ENCODE measurements at places on chromosomes 11 and 22.

- peak; percentile 33 for DNase-seq
Observed at GRCh38 chr22:39622881-39623367, 52.4 kb downstream of the CACNA1I start.

- DNase-seq: no peak
Observed at GRCh38 chr11:118370774-118371173, 11.4 kb downstream of the UBE4A start.

GRCh38 chr11:72179804-72180396, 12.0 kb upstream of the FOLR1 start:
- no peak for DNase-seq

GRCh38 chr11:92451063-92451462, 226.4 kb downstream of the FAT3 start:
- no peak for DNase-seq

DNA sequence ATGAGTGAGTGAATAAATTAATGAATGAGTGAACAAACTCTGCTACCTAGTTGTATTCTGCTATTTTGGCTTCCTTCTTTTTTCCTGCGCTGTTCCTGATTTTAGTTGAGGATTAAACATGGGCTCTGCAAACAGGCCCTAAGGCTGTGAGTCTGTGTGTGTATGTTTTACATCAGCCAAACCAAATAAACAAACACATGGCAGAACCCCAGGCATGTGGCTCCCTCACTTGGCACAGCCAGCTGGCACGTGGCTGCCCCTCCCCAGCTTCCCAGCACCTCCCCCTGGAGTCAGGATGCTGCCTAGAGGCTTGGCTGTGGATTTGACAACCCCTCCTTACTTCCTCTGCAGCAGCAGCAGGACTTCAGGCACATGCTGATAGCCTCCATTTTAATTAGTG, 593.2 kb downstream of the INSC start:
- peak; percentile 57 for DNase-seq

- DNase-seq: no peak
Observed at GRCh38 chr22:24333301-24333700, 62.7 kb downstream of the SPECC1L start.

DNA sequence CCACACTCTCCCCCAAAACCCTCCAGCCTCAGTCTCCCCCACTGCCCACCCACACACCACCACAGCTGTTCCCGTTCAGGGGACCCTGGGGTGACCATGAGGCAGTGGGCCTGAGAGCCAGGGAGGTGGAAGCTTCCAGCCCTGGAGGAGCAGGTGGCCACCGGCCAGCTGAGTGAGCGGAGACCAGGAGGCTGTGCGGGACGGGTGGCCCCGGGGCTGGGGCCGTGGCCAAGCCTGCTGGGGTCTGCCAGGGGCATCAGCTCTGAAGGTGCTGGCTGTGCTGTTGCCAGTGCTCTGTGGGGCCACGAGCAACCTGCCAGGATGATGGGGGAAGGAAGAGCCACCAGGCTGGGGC, 26.0 kb downstream of the OSBPL5 start:
- DNase-seq: no peak

GRCh38 chr11:124442442-124442841, 3.1 kb downstream of the OR8B8 start:
- no peak for DNase-seq

DNA sequence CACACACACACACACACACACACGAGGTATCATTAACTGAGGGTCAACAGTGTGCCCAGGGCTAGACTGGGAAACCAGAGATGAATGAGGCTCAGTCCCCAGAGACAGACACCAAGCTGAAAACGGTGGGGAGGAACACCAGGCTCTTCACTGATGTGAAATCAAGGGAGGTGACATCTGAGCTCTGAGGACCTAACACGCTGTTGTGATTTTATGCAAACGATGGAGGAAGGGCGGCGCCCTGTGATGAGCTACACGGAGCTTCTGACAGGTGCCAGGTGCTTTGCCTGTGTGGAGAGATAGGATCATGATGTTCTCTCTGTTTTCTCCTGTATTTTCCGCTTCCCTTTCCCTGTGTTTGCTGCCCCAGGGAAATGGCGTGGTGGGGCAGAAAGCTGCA, 6.5 kb upstream of the CYB5R3 start:
- DNase-seq: no peak

DNA sequence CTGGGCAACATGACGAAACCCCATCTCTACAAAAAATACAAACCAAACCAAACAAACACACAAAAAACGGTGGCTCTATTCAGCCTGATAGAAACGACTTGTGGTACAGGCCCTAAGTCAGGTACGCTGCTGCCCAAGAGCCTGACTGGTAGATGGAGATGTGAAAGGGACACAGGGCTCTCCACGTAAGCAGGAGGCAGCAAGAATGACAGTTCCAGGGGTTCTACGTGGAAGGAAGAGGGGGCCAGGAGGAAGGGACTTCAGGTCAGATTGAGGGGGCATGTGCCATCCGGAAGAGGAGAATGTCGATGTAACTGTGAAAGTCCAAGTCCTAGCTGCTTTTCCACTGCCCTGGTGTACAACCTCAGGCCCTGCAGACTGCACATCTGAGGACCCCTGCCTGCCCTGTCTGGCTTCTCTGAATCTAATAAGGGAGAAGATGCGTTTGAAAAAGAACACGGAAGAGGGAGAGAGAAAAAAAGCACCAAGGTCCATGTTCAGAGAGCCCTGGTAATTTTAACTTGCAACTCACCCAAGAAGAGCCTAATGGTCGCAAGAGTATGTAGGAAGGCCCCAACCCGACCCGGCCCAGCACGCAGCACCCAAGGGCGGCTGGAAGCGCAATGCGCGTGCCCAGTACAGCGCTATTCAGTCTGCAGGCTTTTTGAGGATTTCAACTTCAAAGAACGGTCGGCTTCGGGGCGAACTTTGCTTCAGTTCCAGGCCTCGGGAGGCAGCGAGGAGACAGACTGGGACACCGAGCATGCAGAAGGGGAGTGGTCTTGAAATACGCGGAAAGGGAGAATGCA, 909 bp upstream of the ZNRD2 start:
- DNase-seq: no peak

DNA sequence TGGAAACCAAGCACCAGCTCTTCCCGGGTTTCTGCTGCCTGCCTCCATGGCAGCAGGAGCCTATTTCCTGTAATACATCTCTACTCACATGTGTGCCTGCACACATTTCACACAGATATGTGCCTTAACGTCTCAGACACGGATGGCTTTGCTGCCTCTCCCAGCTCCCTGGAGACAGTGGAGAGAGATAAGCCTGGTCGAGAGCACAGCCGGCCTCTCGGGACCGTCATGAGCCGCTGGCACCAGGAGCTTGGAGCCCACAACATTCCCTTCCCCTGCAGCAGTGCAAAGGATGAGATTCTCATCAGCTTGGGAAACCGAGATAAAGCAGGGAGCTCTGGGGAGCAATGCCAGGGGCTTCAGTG, 587.7 kb downstream of the BRD1 start:
- no peak for DNase-seq

GRCh38 chr11:46066335-46066734, 54.9 kb downstream of the PHF21A start:
- DNase-seq: no peak

DNA sequence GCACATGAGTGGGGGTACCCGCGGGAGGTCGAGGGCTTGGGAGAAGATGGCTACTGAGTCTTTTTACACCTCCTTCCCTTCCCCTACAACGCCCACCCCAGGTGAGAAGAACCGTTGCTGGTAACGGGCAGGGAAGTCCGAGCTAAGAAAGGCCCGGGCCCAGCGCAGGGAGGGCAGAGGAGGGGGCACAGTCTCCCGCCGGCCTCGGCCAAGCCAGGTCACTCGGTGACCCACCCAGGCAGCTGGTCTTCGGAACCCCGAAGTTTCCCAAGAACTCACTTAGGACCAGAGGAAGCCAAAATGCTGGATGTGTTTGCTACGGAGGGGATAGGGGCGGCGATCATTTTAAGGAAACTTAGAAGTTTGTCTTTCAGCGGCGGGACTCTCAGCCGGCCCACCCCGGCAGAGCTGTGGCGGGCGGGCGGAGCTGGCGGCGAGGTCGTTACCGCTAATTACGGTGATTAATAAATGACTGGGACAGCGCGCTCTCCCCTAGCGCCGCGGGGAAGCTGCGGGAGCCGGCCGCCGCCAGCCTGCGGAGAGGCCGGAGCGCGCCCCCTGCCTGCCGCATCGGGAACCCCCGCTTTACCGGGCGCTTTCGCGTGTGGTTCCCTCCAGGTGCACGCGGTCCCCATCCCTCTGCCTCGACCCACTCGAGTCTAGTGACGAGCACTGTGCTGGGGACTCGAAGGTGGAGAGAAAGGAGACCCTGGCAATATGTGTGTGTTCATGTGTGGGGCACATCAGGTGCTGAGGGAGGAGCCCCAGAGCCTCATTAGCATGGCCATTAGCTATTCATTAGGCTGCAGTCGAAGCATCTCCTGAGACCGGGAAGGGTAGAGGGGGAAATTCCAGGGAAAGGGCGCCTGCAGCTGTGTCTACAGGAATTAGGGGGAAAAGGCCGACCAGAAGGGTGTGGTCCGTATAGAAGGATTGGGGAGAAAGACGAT, 945 bp downstream of the ROBO3 start:
- DNase-seq: no peak

GRCh38 chr11:60129853-60130252, 41.4 kb downstream of the MS4A2 start:
- no peak for DNase-seq

DNA sequence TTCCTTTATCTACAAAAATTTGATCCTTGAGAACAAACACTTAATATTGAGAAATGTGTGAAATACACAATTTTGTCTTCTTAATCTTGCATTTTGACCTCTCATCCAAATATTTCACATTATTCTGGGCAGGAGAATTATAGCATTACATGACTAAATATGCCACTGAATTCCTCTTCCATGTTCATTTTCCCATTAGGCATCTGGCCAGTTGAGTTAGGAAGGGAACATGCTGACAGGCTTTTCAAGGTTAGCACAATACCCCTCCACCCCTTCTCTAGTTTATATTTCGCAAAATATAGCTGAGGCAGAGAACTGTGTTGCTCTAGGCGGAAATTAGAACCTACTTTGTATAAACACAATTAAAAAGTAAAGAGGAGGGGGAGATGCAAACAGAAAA, 271.7 kb upstream of the ZC3H12C start:
- DNase-seq: no peak

DNA sequence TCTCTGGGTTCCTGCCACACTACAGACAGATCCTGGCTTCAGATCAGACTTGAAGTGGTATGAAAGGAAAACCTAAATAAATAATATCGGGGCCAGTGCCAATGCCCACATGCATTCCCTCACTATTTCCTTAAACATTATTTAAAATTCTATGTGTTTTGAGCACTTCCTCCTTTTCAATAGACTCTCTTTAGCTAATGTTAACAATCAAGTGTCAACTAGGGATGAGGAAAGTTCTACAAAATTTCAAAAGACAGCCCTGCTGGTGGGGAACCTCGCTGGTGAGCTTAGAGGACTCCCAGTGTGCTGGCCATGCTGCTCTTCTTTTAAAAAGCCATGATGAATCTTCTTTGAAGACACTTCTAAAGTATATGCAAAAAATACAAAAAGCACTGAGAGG, 87.5 kb downstream of the ENTHD1 start:
- DNase-seq: no peak

DNA sequence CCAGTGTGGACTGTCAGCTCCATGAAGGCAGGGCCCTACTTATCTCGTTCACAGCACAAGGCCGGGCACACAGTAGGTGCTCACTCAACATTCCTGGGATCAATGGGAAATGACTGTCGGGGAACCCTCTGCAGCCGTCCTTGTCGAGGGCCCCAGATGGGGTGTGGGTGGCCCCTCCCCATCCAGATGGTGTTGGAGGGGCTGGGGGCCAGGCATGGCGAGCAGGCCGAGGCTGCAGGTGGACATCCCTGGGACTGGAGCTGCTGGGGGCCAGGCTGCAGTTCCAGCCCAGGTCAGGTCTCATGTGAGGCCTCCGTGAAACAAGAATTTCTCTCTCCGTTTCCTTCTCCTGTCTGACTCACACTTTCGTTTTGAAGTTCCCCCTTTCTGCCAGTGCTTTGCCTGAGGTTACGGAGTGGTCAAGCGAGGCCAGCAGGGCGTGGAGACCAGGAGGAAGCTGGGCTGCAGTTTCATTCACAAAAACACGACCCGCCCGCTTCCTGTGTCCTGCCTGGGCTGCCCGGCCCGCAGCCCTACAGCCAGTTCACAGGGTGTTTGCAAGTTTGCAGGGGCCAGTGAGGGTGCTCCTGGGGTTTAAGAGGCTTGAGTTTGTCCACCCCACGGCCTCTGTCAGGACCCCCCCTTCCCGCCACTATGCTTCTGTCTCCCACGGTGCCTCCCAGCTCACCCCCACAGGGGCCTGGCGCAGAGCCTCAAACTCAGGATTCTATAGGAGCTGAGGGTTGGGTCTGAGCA, 4.5 kb downstream of the MYEOV start:
- no peak for DNase-seq

DNA sequence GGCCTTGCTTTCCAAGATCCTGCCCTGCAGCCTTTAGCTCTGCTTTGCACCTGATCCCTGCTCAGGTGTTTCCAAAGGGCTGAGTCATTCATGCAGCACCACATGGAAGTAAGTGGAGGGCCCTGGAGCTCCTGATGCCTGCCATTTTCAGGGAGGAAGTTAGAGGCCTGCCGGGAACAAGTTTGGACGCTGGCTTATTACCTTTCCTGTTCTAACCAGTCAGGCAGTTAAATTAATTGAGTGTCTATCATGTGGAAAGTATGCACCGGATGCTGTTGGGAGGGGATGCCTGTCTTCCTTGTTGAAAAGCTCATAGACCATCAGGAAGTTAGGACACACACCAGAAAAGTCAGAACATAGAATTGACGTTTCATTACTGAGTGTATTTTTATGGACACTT, 73.7 kb upstream of the PLET1 start:
- no peak for DNase-seq

DNA sequence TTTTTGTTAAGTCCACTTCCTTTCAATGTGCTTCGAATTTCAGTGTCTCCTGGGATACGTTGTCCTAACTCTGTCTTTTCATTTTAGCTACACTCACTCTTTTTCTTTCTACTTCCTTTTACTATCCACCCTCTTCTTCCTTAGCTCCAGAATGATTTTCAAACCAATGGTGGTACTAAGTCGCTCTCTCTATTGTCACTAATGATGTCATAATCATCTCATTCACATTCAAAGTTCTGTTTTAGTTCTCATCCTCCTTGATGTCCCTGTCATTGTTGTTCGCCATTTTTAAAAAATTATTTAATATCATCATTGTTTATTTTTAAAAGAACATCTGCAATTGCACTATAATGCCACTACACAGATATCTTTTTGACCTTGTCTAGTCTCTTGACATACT, 47.3 kb downstream of the NNMT start:
- DNase-seq: no peak

DNA sequence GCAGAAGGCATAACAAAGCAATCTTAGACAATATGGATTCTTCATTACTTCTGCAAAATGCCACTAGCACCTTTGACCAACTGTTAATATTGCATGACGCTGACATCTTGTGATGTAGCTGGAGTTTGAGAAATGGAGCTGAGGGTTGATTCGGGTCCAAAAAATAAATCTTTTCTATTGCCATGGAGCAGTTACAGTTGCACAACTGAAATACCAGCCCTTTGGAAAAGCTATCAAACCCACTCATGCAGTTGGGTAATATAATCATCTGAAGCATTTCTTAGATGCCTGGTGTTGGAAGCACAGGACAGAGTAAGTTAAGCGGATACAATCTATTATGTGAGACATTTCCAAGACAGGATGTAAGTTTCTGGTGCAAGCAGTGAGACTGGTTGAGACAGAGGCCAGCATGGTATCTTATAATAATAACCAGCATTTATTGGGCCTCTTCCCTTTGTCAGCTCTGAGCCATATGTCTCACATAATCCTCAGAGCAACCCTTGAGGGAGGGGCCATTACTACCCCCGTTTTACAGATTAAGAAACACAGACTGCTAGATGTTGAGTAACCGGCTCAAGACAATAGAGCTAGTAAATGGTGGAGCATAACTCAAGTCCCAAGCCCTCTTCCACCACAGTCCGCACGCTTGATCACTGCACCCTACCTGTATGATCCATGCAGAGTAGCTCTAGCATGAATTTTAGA, 74.9 kb upstream of the CAPRIN1 start:
- peak; percentile 36 for DNase-seq

Measured in right lung (tissue), 10 donors.